AG08395 (cell line): ENCODE measurements at places on chromosomes 1 and 21.

DNA sequence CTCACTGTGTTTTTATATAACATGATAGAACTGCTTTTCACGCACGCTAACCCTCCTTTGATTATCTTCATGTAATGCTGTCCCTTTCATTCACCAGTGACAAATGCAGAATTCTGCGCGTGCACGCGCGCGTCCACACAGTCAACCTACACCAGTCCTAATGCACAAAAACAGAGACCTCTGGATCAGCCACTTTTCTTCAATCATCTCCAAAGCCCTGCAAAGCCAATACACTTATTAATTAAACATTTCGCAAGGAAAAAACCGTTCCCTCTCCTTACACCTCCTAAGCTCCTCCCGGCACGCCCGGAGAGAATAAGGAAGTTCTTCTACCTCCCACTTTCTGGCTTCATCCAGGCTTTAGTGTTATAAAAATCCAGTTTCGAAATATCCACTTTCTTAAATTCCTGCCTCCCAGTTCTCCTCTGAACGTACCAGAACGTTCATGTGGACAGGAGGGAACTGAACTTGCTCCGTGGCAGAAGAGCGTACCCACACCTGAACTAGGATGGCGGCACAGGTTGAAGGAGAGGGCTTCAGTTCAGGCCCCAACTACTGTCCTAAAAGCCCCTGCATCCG, 4.6 kb downstream of the LMX1A start:
- DNase-seq, result no peak

DNA sequence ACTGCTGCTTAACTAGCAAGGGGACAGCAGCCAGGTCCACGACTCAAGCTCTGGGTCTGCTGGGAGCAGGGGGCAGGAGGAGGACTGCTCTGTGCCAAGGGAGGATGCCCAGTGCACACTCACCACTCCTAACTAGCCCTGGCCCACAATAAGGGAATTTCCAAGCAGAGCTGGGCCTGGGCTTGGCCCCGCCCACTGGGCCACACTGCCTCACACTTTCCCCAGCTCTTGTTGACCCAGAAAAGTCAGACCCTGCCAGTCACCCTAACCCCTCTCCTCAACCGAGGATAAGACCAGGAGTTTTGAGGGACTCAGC, 18.7 kb downstream of the SLC9A1 start:
- DNase-seq, result no peak

DNA sequence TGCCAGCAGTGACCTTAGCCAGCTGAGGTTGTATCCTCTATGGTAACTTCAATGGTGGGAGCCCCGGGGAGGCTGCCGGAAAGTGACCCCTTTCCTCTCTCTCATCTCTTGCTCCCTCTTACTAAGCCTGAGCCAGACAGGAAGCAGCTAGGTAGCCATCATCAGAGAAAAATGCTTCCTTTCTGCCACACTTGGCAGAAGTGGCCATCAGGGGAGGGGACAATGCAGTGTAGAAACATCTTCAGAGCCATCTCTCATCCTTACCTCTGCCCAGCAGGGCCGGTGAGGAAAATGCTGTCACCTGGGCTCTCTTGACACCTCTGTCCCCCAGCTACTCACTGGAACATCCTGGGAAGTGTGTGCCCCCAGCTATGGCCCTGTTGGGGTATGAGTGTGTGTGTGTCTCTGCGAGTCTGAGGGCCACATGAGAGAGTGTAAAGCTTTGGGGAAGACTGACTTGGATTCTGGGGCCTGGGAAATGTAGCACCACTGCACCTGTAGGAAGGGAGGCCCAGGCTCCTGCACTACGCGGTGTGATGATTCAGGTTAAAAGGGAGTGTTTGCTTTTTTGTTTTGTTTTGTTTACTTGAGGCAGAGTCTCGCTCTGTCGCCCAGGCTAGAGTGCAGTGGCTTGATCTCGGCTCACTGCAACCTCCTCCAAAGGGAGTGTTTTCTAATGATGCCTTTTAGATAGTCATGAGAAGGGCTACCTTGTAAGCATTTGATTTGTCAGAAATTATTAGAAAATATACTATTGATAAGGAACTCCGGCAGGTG, 48.7 kb upstream of the CNTN2 start:
- peak; percentile 25 for DNase-seq

DNA sequence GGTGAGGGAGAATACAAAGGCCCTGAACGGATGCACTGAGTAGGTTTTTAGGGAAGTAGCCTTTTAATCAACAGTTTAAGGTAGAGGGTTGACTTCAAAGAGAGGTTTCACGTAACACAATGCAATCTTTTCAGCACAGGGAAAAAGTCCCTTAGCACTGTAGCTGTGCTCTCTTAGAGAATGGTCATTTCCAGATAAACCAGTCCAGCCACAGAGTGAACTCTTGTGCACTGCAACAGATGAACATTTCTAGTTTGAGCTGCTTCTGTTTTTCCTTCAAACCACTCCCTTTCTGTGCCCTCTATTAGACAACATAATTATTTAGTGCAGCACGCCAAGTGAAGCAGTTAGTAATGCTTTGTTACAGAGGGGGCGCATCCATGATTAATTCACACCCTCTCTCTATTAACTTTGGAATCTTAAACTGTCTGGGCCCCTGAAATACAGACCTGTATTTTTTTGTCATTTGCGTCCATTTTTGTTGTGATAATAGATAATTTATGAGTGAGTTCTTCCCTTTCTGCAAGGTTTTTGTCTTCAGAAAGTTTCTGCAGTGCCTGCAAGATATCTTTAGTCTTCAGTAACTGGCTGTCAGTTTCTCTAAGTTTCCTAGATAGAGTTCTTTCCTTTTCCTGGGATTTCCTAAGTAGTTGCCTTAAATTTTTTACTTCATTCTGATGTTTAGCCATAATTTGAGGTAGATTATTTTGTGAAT, 22.9 kb downstream of the LCA5L start:
- DNase-seq, result no peak

DNA sequence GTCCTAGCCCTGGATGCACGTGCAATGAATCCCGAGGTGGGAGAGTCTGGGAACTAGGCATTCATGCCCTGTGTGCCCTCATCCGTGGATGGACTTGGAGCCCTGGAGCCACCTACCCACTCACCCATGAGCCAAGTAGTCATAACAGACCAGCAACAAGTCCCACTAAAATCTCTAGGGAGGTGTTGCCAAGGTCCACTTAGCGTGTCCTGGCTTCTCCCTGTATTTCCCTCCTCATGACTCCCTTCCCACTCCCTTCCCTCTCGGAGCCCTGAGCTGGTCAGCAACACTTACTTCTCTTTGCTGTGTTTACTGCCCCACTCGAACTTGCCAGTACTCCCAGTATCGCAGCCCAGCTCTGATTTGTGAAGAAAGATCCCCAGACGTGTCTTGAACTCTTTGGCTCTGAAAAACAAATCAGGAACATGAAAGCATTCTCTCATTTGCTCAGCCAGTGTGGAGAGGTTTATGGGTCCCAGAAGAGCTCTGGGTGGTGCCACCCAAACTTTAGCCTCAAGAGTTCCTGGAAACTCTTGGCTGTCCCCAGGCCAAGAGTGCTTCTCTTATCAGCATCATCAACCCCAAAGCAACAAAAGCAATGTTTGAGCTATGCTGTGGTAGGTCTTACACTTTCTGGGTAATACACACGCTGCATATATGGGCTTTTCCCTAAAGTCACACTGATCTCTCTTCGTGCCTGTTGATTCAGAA, 1.1 kb downstream of the RGS16 start:
- peak; percentile 4 for DNase-seq
